ENCODE measurements at places on chromosomes 1 and 21.

- no peak for DNase-seq
These were observed 28.4 kb downstream of the RNF11 start for GRCh38 chr1:51264451-51264850.

GRCh38 chr1:160759740-160760139 lies 20.7 kb downstream of the SLAMF7 start:
- no peak for DNase-seq

GRCh38 chr1:7581754-7582459 lies 189.2 kb upstream of the VAMP3 start:
- no peak for DNase-seq

DNA sequence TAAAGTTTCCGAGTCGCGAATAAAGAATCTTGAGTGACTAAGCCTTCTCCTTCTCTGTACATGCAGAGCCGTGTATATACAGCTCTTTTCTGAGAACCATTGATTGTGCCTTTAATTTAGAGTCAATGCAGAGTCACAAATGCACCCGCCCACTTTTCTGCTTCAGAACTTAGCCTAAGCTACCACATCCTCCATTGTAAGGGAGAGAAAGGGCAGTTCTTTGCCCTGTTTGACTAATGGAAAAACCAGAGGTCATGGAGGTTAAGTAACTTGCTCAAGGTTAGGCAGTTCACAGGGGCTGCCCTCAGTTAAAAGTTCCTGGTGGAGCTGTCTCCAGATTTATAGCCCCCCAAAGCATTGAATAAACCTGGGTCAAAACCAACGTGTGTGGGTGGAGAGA lies 139.6 kb downstream of the TOMM20 start:
- DNase-seq: no peak

GRCh38 chr21:34574601-34575529 lies 40.0 kb downstream of the RCAN1 start:
- DNase-seq: no peak

DNA sequence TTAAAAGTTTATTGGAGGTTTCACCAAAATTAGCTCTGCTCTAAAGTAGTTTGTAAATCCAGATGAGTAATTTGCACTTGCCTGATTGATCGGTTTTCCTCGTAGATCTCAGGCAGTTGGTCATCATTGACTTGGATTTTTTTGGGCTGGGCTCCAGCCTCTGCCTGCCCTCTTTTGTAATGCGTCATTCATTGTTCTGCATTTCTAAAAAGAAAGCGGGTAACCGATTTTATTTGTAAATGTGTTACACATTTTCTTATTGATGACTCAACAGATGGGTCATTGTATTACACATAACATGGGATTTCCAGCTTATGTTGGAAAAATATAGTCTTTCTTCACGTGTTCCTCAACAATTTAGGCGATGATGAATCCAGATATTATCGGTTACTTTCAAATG lies 5.5 kb downstream of the ETS2 start:
- DNase-seq: no peak

DNA sequence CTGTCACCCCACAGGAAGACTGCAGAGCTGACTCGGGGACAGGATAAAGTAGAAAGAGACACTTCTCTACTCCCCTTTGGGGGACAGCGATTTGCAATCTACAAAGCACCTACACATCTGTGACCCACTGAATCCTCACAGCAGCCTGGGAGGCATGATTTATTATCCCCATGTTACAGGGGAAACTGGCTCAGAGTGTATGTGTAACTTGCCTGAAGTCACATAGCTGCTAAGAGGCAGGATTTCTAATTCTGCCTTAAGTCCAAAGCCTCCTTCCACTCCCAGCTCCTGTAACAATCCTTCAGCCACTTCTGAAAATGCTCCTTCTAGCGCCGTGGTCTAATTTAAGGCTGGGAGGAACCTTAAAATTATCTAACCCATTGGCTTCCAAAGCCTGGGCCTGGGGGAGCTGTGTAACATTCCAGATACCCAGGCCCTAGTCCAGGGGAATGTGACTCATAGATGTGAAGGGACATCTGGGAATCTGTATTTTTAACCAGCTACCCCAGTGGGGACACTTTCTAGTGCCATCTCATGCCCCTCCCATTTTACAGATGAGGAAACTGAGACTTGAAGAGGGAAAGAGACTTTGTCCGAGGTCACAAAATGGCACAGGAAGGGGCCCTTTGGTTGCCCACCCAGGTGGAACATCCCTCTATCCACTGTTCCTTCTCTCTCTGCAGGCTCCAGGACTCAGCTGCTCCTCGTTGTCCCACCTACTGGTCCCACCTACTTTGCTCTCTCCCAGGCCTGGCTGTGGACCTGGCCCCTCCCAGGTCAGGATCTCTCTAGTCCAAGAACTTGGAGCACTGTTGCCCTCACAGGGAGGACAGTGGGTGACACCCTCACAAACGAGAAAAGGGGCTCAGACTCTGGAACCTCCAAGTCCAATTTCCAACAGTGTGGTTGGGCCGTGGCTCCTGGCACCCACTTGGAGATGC lies 48.9 kb downstream of the AHDC1 start:
- DNase-seq: no peak

DNA sequence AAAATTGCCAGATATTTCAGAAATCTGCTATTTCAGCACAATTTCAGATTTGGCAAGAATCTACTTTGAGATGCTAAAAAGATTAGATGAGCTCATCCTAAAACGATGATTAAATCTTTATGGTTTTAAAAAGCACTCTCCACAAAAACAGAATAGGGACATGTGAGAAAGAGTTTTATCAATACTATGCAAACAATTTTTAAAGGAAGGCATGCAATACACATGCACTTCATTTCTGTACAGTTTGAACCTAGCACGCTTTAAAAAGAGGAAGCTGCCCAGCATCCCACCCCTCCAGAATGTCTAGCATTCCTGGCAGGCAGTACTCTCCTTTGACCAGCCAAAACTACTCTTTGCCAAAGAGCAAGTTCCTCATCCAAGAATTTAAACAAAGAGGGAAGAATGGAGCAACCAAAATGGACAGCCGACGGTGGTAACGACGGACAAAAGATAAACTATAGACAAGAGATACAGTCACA lies 1.3 kb downstream of the ARHGAP29 start:
- DNase-seq: no peak

GRCh38 chr1:117967477-117967876 lies 37.9 kb downstream of the WDR3 start:
- DNase-seq: no peak

GRCh38 chr1:165531021-165531420 lies 12.8 kb upstream of the LRRC52 start:
- DNase-seq: no peak

Data from effector memory CD4-positive, alpha-beta T cell (primary cell).